ENCODE measurements at places on chromosomes 16 and 17.

GRCh38 chr17:61499632-61500031 is 47.4 kb downstream of the TBX4 start:
- no peak for DNase-seq

GRCh38 chr17:40437095-40437732 is 6.0 kb upstream of the IGFBP4 start:
- no peak for DNase-seq

- peak; percentile 39 for DNase-seq
These were observed 5.0 kb upstream of the ARHGAP27 start for GRCh38 chr17:45437465-45438283.

DNA sequence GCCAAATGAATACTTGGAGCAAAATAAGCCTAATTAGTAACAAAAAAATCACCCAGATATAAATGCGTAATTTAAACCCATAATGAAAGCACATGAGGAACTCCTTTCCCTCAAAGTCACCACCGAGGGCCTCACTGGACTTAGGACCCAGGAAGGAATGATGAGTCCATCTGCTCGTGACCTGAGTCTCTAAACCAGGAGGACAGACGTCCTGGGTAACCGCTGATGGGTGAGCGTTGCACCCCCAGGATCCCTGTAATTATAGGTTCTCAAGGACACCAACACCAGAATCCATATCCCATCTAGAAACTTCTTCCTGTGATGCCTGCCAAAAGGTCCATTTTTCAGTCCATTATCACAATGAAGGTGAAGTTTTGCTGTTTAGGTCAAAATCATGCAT is 121.4 kb downstream of the ZNF778 start:
- DNase-seq = no peak

DNA sequence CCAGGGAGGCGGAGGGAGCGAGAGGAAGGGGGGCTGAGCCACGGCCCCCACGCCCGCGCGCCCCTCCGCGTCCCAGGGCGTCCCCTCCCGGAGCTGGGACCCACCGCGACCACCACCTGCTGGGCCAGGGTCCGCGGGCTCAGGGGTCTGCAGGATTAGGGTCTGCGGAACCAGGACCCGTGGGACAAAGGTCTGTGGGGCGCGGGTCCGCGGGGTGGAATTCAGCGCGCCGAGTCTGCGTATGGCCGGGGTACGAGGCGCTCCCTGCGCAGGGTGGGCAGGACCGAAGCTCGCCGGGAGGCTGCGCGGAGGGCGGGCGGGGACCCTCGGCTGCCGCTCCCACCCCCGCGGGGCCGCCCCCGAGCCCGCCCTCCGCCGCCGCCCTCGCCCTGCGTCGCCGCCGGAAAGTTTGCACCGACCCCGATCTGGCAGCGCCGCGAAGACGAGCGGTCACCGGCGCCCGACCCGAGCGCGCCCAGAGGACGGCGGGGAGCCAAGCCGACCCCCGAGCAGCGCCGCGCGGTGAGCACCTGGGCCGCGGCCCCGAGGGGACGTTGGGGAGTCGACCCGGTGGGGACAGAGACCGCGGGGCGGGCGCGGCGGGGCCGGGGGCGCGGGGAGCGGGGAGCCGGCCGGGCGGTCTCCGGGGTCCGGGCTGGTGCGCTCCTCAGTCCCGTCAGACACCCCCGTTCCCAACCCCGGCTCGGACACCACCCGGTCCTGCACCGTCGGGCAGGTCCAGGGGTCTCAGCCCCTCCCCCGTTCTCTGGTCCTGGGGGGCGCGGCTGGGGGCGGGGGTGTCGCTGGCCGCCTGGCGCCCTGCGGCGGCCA is at the start of gene GCGR:
TSS of gene GCGR (plus strand) at position 423 of the 831 bp plus-strand sequence. CDS start 4,869 bp downstream, outside the sequence.
- no peak for DNase-seq

DNA sequence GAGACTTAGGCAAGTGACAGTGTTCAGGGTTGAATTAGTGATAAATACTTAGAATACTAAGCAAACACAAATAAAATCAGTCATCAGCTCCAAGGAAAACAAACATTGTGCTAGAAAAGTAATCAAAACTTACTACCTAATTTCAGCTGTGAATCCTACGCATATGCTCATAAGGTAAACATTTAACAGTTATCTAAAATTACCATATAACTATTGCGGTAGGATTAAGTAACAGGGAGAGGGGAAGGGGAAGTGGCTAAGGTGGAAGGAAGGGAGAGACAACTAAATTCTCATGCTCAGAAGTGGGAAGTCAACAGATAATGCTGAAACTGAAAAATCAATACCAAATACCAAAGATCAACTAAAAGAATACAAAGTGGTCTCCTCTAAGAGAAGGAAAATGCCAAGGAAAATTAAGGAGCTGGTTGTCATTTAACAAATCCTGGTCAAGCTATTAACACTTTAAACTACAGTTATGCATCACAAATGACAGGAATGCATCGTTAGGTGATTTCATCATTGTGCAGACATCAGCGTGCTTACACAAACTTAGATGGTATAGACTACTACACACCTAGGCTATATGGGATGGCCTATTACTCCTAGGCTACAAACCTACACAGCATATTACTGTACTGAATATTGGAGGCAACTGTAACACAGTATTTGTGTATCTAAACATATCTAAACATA is 20.0 kb downstream of the USP32 start:
- DNase-seq = no peak

DNA sequence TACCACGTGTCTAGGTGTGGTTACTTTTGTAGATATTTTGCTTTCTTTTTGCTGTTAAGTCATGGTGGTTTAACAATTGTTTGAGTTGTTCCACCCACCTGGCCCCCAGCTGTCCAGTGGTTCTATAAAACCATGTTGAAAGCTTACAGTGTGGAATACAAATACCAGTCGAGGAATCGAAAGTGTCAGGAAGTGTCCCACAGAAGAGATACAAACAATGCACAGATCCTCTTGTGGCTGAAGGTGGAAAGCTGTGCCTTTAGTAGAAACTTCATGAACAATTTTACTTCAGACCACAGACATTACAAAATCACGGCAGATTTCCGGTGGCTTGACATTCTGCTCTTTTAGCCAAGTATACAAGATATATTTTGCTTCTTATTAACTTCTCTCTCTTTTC is 782.4 kb upstream of the SOX9 start:
- no peak for DNase-seq

DNA sequence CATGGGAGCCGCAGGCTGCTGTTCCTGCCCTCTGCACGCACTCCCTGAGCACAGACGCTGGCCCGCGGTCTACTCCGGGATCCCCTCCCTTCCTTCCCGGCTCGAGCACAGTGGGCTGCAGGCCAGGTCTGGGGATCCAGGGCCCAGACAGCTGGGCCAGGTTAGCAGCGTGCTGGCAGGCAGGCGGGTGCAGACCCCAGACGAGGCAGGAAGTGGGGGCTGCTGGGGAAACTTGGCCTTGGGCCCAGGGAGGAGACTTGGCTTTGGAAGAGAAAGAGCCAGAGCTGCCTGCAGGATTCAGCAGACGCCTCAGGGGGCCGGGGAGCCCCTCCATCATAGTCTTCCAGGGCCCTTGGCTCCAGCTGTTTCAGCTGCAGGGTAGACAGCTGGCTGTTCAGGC is 30.2 kb upstream of the ABCC3 start:
- peak; percentile 81 for DNase-seq

DNA sequence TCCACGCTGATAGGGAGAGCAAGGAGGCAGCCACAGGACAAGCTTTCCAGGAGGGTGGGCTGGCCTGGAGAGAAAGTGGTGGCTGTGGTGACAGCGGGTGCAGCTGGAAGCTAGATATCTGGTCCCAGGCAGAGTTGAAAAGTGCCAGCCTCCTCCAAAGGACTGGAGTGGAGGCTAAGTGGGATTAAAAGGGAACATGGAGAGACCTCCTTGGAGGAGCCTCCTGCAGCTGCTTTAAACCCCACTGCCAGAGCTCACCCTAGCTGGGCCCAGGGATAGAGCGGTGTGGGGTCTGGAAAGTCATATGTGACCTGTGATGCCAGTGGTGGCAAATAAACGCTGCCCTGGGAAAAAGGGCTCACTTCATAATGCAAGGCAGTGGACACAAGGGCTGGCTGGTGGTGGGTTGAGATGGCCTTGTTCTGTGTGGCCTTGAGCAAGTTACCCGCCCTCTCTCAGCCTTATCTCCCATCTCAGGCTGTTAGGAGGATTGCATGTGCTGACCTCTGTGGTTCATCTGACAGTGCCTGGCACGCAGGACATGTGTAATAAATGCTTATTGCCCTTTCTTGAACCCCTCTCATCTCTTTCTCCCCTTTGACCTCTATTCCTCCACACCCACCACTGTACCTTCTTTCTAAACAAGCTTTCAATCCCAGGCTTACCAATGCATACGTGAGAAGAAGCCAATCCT is 61.0 kb upstream of the LGALS9 start:
- DNase-seq = no peak

- DNase-seq = no peak
These were observed 11.2 kb upstream of the SLC47A2 start for GRCh38 chr17:19727501-19728078.

DNA sequence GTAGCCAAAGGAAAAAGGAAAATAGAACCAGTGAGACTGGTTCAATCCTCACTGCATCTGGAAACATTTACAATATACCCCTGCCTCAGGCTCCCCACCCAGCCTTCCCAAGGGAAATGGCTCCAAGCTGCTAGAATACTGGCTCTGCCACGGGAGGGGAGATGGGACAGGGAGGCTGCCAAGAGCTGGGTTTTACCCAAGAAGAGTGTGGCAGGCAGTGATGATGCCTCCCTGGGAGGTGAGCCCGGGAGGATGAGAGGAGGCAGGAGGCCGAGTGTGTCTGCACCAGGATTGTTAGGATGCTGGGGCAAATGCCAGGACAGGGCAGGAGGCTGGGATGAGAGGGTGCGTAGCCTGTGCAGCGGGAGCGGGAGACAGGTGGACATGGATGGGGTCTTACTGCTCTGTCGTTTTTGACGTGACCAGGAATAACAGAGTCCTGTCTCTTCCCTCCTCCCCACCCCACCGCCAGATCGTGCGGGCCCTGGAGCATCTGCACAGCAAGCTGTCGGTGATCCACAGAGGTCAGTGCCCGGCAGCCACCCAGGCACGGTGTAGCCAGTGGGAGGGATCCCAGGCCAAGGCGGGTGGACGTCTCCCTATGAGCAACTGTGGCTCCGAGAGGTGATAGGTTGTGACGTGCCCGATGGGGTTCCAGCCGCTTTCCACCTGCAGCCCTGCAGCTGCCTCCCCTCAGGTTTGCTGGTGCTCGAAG is 18.4 kb downstream of the MAP2K3 start:
- no peak for DNase-seq

DNA sequence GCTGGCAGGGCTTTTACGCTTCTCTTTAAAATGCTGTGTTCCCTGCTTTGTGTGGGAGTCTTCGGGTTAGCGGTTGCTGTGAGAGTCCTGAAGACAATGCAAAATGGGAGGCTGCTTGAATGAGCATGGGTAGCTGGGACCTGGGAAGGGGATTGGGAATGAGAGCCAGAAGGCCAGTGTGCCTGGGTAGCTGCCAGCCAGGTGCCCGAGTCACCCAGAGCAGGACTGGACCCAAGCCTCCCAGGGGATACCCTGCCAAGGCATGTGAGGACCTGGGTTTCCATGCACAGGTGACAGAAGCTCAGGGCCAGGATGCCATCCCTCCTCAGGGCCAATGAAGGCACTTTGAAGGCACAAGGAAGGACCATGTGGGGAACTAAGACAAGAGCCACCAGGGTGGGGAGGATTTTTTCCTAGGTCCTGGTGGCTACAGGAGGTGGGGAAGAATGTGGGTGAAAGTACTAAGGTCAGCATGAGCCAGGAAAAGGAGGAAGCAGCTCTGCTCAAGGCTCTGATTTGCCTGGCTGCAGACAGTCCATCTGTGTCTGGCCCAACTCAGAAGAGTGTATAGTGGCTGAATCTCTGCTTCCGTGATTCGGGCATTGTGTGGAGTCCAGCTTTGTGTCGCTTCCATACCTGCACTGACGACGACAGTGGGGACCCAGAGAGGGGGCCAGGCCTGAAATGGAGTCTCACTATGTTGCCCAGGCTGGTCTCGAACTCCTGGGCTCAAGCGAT is 20.5 kb downstream of the TMEM94 start:
- no peak for DNase-seq

DNA sequence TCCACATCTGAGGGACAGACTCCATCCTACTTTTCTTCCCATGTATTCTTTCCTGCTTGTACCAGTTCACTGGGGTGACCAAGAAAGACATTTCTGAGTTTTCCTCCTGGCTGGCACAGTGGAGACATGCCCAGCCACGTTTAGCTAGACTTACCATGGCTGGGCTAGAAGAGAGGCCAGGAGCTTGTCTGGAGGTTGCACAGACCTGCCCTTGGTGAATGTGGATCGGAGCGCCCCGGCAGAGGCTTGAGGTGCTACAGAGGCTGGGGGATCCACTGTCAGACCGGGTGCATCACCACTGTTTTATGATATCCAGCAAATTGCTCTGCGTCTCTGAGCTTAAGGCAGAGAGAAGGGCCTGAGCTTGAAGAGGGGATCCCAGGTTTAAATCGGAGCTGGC is 3.5 kb downstream of the IL4R start:
- no peak for DNase-seq

GRCh38 chr16:83533193-83533592 is 274.6 kb upstream of the HSBP1 start:
- no peak for DNase-seq

- DNase-seq = peak; percentile 88
These were observed 1.4 kb upstream of the SLC22A31 start for GRCh38 chr16:89201439-89202377.

GRCh38 chr17:13563866-13564265 is 37.9 kb downstream of the HS3ST3A1 start:
- no peak for DNase-seq

DNA sequence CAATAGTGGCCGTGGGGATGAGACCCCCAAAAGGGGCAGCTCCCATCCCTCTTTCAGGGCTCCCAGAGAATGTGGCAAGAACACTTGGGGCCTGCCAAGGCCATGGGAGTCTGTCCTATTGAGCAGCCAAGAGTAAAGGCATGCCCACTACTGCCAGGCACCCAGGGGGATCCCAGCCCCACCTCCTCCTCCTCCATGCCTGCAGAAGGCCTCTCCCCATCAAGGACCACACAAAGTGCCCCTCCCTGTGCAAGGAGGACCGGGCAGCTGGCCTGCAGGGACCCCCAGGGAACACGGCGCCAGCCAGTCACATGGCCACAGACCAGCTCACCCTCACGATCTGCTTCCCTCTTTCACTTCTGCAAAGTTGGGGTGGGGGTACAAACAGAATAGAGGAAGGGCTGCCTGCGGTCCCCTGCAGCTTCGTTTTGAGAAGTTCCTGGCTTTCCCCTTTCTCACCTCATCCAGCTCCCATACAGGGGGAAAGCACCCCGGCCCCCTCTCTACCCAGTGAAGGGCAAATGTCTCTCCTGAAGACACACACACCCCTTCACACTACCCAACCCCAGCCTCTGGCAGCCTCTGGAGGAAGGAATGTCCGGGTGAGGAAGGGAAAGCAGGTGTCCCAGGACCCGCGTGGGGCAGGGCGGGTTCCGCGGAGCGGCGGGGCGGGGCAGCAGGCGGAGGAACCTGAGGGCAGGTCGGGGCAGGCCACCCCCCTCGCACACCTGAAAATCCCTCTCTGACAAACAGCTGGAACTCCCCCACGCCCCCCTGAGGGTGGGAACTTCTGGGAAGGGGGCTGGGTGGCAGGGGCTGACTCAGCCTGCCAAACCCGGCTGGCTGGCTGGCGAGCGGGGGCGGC is 2.0 kb downstream of the PPP1R9B start:
- DNase-seq = peak; percentile 61

- no peak for DNase-seq
These were observed 80.2 kb downstream of the OR1D5 start for GRCh38 chr17:2983255-2983654.
